ENCODE measurements at places on chromosomes 7 and 10. TPM values are rescaled to one million over a fixed set of nuclear protein-coding genes. Genes with fewer than 3 reads are reported as not detected.

CCDC3 gene
- total RNA-seq, result 0.03 TPM

TFPI2 gene
- 6.5 TPM for total RNA-seq

MYL10 gene
- not detected for total RNA-seq

LIPJ gene
- total RNA-seq, result not detected

ATG9B gene
- total RNA-seq, result not detected

ACSM6 gene
- 0.12 TPM for total RNA-seq

DHTKD1 gene
- total RNA-seq, result 21.0 TPM

CYP3A4 gene
- not detected for total RNA-seq

GNAT3 gene
- not detected for total RNA-seq

SH2D4B gene
- 0.07 TPM for total RNA-seq

All from A172 (cell line).